ENCODE measurements at places on chromosomes 3 and 15. TPM values are rescaled to one million over a fixed set of nuclear protein-coding genes. Genes with fewer than 3 reads are reported as not detected.

DNA sequence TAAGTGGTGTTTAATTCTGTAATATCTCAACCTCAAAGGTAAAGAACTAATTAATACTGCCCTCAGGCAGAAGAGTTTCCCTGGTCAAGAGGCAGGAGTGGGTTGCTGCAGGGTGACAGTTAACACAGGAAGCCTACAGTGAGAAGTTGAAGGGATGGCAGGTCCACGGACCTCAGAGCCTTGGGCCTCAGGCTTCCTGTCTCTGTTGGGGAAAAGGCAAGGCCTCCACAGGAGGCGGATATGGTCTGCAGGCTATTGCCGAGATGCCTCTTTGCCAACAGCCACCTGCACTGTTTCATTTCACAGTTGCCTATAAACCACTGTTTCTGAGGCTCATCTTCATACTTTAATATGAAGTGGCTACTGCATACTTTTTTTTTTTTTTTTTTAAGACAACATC, 33.3 kb upstream of the RPN1 start:
- DNase-seq: no peak
- peaks cover 14% of the 10 kb centered on the region for H3K4me1 ChIP-seq
- H3K27ac ChIP-seq: no peak overlapping the region
- H3K36me3 ChIP-seq: no peaks in the 10 kb centered on the region
- no peak overlapping the region for H3K4me3 ChIP-seq

DNA sequence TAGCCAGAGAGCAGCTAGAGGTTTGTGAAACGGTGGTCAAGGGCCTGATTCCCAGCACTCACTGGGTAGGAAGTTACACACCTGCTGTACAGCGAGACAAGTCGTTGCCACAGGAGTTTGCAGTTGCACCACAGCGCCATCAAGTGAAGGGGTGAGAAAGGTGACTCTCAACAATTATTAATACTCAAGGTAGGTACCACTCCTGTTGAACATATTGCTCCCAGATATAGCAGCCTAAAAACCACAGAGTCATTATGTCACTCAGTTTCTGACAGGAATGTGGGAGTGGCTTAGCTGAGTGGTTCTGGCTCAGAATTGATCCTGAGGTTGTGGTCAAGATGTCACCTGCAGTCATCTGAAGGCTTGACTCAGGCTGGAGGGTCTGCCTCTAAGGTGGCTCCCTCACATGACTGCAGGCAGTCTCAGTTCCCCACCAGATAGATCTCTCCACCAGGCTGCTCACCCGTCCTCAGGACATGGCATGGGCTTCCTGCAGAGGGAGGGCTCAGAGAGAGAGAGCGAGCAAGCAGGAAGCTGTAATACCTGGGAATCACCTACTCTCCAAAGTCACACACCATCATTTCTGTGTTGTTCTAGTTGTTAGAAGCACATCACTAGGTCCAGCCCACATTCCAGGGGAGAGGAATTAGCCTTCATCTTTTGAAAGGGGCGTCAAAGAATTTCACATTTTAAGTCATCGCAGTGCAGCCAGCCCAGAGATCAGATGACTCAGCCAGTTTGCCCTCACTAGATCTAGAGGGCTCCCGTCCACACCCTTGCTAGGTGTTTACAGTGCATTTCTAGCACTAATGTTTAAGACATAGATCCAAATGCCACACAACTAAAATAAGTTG, 17.0 kb upstream of the ANO10 start:
- no peaks in the 10 kb centered on the region for H3K4me1 ChIP-seq
- H3K4me3 ChIP-seq: no peak overlapping the region
- no peaks in the 10 kb centered on the region for H3K27me3 ChIP-seq
- DNase-seq: peak; percentile 14
- H3K27ac ChIP-seq: no peak overlapping the region

DNA sequence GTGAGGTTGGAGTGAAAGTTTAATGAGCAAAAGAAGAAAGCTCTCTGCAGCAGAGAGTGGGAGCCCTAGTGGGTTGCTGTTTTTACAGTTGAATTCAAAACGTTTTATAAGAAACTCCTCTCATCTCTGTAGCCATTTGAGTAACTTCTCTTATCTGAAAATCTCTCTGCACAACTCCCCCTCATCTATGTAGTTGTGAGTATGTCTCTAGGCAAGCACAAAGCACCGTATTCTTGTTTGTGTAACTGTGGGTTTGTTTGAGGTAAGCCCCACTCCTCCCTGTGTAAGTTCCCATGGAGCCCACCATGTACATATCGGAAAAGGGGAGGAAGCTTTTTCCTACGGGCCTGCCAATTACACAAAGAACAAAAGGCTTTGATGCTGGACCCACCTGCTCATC, 56.5 kb upstream of the GOLGA6L2 start:
- H3K27me3 ChIP-seq: no peaks in the 10 kb centered on the region
- no peaks in the 10 kb centered on the region for H3K36me3 ChIP-seq
- no peak overlapping the region for H3K4me3 ChIP-seq
- no peak overlapping the region for H3K27ac ChIP-seq
- no peak for DNase-seq
- H3K4me1 ChIP-seq: no peaks in the 10 kb centered on the region

DNA sequence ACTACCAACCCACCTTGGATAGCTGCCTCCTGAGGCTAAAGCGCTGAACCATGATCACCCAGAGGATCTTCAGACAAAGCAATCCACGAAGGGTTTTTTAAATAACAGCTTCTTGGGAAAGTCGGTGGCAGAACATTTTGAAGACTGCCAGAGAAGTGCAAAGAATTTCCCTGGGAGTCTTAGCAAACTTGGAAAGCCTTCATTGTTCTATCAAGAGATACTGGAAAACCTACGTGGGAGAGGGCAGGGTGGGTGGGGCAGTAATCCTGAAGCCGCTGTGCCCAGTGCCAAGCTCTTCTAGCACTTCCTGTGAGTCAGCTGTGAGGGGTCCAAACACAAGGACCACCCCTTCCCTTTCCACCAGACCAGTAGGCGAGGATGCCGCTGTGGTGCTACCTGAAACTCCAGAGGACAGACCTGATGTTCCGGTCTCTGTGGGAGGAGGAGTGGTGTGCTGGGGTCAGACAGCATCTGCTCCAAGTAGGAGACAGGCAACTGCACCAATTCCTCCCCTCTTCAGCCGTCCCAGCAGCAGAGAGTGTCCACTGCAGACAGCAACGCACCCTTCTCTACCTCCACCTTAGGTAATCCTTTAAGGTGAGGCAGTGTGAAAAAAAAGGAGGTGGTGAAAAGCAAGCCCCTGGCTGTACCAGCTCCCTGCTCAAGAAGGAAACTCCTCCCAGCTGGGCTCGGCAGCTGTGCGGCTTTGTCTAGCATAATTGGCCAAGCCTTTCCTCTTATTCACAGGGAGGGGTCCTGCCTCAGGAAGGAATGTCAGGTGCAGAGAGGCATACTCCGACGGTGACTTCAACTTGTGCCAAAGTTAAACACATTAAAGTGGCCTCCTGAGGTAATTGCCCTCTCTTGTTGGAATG, 99.0 kb downstream of the TMCC1 start:
- no peaks in the 10 kb centered on the region for H3K27me3 ChIP-seq
- H3K36me3 ChIP-seq: no peaks in the 10 kb centered on the region
- no peak overlapping the region for H3K4me3 ChIP-seq
- peak overlapping the region; percentile 71 for H3K27ac ChIP-seq
- H3K4me1 ChIP-seq: peaks cover 11% of the 10 kb centered on the region
- peak; percentile 54 for DNase-seq

DNA sequence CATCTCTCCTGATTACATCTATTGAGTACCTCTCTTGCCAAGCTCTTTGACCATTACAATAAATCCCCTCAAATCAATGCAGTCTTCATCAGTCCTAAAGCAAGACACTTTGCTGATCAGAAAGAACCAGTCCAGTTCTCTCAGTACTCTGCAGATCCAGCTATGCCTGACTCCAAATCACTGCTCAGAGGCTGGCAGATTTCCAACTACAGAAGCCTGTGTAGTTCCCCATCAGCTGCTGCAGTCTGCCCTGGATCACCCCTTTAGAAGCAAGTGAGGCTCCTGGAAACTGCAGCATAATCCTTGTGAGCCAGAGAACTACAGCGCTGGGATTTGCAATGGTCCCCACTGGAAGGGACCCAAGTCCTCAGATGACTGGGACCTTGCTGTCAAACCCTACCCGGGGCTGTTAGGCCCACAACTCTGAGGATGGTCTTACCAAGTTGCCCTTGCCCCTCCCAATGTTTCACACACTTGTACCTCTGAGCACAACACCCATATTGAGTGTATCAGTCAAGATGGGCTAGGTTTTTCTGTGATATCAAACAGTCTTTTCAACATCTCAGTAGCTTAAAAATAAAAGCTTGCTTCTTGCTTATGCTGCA, 81.9 kb upstream of the TOPAZ1 start:
- no peak for DNase-seq
- H3K4me3 ChIP-seq: no peak overlapping the region
- no peaks in the 10 kb centered on the region for H3K4me1 ChIP-seq
- no peaks in the 10 kb centered on the region for H3K36me3 ChIP-seq
- no peaks in the 10 kb centered on the region for H3K27me3 ChIP-seq

DNA sequence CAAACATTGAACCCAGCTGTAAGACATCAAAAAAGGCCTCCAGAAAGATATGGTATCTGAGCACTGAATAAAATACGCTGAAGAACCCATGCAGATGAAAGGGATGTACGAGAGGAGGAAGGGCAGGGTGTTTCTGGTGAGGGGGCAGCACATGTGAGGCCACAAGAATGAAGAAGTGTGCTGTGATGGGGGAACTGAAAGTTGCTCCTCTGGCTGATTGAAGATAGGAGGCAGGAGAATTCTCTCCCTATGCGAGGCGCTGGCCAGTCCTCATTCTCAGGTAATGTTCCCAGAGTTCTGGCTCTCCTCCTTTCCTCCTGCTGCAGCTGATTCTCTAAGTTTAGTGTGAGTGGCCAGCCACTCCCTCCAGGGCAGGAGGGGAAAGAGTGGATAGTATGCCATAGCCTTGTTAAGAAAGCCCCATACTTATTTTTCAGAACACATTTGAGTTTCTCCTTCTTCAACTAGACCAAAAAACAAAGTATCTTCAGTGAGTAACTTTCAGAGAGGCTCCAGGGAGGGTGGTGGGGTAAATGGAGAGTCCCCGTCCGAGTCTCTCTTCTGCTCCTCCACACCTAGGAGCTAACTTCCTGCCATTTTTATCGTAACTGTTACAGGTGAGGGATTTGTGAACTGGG, 26.9 kb upstream of the MYO1E start:
- no peak for DNase-seq
- H3K4me1 ChIP-seq: no peaks in the 10 kb centered on the region
- no peaks in the 10 kb centered on the region for H3K36me3 ChIP-seq
- no peak overlapping the region for H3K27ac ChIP-seq
- H3K4me3 ChIP-seq: no peak overlapping the region

DNA sequence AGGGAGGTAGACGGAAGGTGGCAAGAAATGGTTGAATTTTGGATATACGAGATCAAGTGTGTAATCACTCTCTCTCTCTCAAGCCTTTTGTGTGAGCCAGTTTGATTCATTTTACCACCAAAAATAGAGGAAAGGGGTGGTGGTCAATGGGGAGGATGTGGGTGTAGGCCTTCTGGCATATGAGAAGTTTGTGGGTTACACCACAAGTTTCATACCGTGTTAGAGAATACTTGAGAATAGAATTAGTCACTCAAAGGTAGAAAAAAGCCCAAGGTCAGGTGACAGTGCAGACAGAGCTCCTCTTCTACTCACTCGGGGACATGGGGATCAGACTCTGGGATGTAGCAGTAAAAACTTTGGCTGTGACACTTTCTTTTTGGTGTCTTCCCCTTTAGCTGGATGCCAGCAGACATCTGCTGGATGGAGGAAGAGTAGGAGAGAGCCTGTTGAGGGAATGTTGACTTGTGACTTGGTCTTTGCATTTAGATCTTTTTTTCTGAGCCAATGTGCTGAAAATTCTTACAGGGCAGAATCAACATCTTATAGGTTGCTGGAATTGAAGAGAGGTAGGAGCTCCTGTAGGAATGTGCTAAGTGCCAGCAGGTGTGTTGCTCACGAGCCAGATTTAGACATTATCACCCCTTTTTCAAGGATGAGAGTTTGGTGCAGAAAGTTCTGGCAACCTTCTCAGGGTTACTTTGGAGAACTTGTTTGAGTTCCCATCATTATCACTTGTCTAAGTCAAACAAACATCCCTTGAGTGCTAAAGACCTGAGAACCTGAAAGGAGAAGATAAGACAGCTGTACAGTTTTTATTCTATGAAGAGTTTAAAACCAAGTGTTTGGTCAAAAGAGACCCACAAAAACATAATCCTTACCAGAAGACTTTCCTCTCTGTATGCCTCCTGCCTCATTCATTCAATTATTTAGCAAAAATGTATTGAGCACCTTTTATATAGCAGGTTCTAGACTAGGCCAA, 43.9 kb upstream of the RYK start:
- no peak overlapping the region for H3K4me3 ChIP-seq
- no peaks in the 10 kb centered on the region for H3K27me3 ChIP-seq
- no peaks in the 10 kb centered on the region for H3K4me1 ChIP-seq
- H3K27ac ChIP-seq: no peak overlapping the region
- no peak for DNase-seq

- H3K36me3 ChIP-seq: no peaks in the 10 kb centered on the region
- peaks cover 14% of the 10 kb centered on the region for H3K4me1 ChIP-seq
- H3K27ac ChIP-seq: no peak overlapping the region
- H3K4me3 ChIP-seq: no peak overlapping the region
- no peaks in the 10 kb centered on the region for H3K27me3 ChIP-seq
Observed at GRCh38 chr3:169809230-169809795, 3.4 kb upstream of the LRRIQ4 start.

DNA sequence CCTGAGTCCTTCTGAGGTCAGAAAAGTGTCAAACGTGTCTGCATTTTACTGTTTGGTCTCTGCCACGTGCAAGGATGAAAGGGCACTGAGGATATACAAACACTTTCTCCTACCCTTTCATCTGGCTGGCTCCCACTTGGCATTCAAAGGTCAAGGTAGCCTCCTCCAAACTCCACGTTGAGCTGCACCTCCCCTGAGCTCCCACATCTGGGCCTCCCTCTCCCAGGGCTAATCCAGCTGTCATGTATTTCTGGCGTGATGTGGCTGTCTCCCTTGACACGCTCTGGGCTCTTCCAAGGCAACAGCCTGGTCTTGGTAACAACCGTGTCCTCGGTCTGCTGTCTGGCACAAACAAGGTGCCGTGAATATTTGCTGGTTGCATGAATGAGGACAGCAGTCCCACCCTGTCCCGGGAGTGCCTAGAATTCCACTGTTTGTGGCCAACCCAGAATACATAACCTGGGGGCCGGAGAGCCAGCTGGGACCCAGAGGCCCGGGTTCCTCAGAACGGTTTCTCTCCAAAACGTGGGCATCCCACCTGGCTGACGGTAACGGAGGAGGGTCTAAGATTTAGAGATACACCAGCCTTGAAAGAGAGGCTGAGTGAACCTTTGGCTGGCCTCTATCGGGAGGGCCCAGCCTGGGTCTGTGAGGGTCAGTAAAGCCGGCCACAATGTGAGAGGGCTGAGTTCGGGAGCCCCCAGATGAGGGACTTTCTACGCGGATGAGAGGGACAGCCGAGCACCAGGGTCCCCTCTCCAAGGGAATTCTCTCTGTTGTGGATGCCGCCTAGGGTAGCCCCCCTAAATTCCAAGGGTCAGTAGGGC, 767 bp downstream of the GLT8D1 start:
- H3K27me3 ChIP-seq: no peaks in the 10 kb centered on the region
- peaks cover 33% of the 10 kb centered on the region for H3K4me1 ChIP-seq
- H3K4me3 ChIP-seq: peak overlapping the region; percentile 89
- peak; percentile 46 for DNase-seq
- peaks cover 1% of the 10 kb centered on the region for H3K36me3 ChIP-seq
- H3K27ac ChIP-seq: peak overlapping the region; percentile 60

The TTC23 gene
- total RNA-seq: 6.2 TPM

The GNAT1 gene
- not detected for total RNA-seq

The MAP6D1 gene
- total RNA-seq: 7.0 TPM

Data from body of pancreas (tissue), 4 donors.